ENCODE measurements at places on chromosomes 2 and 18. TPM values are rescaled to one million over a fixed set of nuclear protein-coding genes. Genes with fewer than 3 reads are reported as not detected.

GRCh38 chr2:137838255-137839092, 125.8 kb upstream of the HNMT start:
- no peak for DNase-seq

DNA sequence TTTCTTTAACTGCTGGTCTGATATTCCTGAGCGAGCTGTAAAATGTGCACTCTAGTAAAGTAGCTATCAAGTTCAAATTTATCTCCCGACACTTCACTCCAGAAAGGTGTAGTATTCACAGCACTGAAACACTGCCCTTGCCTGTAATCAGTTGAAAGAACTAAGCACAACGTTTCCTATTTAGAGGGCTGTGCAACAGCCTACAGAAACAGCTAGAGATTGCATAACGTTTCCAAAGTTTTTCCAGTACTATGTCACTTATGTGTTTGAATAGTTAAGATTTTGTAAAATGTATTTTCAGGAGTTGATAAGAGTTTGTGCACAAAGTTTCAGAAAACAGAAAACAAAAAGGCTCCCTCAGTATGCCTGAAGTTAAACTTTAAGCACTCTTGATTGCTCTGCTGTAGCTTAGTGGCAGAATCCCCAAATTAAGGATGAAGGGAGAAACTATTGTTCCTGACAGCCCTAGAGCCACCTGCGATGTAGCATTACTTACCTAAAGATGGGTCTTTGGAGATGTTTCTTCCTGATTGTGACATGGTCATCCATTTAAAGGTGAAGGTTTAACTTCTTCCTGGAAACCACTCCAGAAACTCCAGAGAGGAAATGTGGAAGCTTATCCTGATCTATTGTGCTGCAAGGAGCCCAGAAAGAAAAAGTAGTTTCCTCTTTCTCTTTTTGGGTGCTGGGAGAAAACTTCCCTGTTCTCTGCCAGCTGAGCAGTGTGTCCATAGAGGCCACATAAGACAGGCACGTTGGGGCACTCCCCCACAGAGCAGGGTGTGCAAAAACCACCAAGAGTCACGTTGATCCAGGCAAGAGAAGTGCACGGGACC, 536 bp downstream of the PDE1A start:
- DNase-seq = no peak

GRCh38 chr18:58194028-58194427, 150.0 kb downstream of the NEDD4L start:
- no peak for DNase-seq

GRCh38 chr2:86596118-86596517, 27.5 kb downstream of the RNF103 start:
- DNase-seq = no peak

- no peak for DNase-seq
Observed at GRCh38 chr2:15982285-15983044, 42.1 kb downstream of the MYCN start.

DNA sequence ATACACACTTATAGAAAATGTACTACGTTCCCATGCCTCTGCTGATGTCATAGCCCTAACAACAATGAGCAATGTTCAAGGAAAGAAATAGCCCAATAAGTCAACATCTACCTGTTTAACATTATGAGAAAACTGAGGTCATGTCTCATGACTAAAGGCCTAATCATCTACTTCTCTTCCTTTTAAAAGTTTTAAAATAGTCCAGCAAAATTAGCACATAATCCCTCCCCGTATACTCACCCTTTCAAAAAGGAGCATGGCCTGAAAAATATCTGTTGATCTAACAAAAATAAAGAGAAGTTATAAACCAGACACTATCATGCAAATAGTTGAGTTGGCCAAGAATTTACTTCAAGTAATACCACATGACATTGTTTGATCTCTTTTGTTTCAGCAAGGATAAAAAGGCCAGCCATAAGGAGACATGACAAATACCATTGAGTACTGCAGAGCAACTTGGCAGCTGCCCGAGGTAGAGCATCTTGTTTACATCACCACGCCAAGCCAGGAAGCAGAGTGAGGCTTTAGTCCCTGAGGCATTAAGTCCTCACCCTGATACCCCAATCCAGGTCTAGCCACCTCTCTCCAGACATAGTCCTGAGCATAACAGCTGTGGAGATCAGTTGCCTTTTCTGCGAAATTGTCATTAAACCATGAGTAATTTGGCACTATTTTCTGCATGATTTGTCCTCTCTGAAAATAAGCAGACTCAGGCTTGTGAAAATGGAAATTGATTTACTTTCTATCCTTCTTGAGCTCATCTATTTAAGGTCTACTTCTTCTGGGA, 137.4 kb upstream of the ETAA1 start:
- no peak for DNase-seq

DNA sequence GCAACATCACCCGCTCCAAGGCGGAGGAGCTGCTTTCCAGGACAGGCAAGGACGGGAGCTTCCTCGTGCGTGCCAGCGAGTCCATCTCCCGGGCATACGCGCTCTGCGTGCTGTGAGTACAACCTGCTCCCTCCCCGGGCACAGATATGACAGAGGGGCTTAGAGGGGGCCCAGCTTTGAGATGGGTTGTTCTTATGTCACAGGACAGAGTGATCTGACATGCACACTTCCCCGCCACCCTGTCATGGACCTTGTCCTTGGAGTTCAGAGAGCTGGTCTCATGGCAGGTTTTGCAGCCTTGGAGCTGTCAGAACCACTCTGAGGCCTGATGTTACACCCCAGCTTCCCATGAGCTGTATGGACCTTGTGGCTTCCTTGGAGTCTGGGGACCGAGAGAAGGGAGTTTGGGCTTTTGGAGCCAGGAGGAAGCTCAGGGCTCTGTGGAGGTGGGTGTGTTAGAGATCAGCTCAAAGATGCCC, 398 bp downstream of the INPP5D start:
- DNase-seq = no peak

DNA sequence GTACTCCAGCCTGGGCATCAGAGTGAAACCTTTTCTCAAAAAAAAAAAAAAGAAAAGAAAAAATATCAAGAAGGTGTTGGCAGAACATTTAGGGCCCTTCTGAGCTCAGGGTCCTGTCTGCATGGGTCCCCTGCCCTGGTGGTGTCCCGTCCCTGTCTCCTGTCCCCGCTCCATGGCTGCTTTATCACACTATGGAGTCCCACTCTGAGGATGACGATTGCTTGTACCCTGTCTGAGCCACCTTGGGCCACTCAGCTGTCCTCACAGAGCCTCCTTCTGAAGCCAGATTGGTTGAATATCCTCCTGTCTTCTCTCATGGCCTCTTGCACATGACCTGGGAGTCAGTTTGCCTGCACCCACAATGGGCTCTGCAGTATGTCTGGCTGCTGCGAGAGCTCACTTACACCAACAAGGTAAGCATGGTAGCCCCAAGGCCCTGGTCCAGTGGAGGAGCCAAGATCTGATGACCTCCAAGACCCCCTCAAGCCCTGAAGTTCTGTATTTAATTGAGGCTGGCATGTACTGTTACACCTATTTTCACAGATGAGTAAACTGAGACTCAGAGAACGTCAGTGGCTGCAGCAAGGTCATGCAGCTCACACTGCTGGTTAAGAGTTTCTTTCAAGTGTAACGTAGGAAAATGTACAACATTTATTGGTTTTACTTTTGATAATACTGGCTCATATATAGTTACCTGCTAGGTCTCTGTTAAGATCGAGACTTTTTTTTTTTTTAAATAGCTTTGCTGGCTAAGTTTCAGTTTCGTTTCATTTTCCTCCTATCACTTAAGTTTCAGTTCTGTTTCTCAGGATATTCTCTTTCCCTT, 16.9 kb upstream of the ZCCHC2 start:
- DNase-seq = no peak

The DNAH7 gene
- total RNA-seq = 5.7 TPM

The AQP12A gene
- not detected for total RNA-seq

The RGPD5 gene
- total RNA-seq = 107 TPM

The TMEM17 gene
- total RNA-seq = 5.9 TPM

The TFCP2L1 gene
- total RNA-seq = 0.78 TPM

Measured in progenitor cell of endocrine pancreas (in vitro differentiated cells).